GF-D8 (cell line): ENCODE measurements at places on chromosomes 1 and 21.

DNA sequence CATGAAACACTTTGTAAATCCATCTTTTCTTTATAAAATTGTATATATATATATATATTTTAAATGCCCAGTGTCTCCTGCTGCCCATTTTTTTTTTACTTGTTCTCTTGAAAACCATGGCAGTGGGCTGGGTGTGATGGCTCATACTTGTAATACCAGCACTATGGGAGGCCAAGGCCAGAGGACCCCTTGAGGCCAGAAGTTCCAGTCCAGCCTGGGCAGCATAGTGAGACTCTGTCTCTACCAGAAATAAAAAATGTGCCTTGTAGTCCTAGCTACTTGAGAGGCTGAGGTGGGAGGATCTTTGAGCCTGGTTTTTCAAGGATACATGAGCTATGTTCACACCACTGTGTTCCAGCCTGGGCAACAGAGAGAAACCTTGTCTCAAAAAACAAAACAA lies 62.2 kb downstream of the HS2ST1 start:
- DNase-seq, result no peak

DNA sequence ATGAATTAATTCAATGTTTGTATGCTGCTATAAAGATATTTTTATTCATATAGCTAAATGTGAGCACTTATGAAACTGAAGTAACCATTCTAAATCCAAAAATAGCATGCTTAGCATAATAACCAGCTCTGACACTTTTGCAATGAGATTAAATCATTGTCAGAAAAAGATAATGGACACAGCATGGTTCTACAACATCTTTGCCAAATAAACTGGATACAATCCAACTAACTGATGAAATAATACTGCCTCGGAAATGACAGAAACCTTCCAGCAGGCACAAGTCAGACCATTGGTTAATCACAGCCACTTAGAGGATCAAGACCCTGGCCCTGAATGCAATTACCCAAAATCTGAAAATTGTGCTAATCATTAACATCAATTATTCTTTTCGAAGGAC lies 592.7 kb upstream of the ADGRL4 start:
- DNase-seq, result no peak

DNA sequence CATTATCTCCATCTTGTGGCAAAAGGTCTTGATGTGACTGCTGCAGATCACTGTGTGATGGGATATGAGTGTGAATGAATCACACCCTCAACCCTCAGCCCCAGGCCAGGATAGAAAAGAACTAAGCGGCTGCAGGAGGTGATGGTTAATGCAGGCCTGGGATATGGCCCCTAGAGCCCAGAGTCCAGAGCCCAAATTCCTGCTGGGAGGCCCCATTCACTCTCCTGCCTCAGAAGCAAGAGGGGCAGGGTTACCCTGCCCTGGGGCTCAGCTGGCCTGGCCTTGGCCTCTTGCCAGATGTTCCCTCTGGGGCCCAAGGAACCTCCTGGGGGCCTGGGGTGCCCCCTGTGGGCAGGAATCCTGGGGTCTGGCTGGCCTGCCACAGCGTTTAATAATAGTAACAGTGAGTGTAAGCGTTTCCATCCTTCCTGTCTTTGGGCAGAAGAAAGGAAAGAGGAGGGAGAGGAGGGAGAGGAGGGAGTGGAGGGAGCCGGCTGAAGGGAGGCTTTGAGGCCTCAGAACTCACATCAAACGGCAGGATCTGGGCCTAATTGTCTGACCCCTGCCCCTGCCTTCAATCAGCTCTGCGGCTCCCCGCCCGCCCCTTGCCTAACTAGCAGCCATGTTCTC lies 26.2 kb downstream of the DMAP1 start:
- DNase-seq, result no peak

- DNase-seq, result no peak
Observed at GRCh38 chr1:237478082-237478481, 412.6 kb downstream of the ZP4 start.

GRCh38 chr1:10052347-10052746 lies 19.6 kb downstream of the UBE4B start:
- no peak for DNase-seq
